Stimulated activated CD8-positive, alpha-beta memory T cell treated with anti-CD3 and anti-CD28 coated beads, Interleukin-7, amount 100 ng/mL, for 48 hours (primary cell): ENCODE measurements at places on chromosomes 3 and 15.

GRCh38 chr15:58734859-58735258 lies 14.6 kb downstream of the ADAM10 start:
- DNase-seq: no peak

DNA sequence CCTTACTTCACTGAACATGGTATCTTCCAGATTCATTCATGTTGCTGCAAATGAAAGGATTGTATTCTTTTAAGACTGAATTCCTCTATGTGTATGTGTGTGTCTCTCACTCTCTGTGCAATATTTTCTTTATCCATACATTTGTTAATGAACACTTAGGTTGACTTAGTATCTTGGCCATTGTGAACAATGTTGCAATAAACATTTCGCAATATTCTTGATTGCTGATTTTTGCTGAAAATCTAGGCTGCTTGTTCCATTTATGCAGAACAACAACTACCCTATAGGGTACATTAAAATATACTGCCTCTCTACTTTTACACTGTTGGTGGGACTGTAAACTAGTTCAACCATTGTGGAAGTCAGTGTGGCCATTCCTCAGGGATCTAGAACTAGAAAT lies 732.4 kb downstream of the CADM2 start:
- no peak for DNase-seq

- DNase-seq: no peak
Measured at GRCh38 chr15:74954515-74954914, 2.1 kb downstream of the RPP25 start.

GRCh38 chr3:40086890-40087883 lies 222.3 kb upstream of the EIF1B start:
- no peak for DNase-seq

- no peak for DNase-seq
Measured at GRCh38 chr3:35908366-35909232, 269.3 kb downstream of the ARPP21 start.

DNA sequence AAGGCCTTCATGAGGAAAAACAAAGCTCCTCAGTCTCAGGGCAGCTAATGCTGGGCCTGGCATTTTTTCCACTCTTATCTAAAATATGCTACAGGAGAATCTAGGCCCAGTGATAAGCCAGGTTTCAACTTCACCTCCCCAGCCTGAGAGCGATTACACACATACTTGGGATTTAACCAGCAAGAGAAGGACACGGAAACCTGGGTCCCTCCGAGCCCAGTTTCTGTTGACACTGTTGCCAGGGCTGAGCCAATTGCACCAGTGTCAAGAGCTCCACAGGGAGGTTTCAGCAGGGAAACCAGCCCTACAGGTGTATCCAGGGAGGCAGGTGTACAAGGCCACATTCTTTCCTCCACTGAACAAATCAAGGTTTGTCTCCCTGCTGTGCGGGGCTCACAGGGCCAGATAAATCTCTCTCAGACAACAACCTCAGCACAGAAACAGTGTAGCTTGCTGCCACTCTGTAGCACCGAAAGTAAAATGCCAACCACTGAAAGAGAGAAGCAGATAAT lies 85.4 kb downstream of the MAGI1 start:
- no peak for DNase-seq

GRCh38 chr15:84616235-84616634 lies 15.4 kb downstream of the ZSCAN2 start:
- no peak for DNase-seq

DNA sequence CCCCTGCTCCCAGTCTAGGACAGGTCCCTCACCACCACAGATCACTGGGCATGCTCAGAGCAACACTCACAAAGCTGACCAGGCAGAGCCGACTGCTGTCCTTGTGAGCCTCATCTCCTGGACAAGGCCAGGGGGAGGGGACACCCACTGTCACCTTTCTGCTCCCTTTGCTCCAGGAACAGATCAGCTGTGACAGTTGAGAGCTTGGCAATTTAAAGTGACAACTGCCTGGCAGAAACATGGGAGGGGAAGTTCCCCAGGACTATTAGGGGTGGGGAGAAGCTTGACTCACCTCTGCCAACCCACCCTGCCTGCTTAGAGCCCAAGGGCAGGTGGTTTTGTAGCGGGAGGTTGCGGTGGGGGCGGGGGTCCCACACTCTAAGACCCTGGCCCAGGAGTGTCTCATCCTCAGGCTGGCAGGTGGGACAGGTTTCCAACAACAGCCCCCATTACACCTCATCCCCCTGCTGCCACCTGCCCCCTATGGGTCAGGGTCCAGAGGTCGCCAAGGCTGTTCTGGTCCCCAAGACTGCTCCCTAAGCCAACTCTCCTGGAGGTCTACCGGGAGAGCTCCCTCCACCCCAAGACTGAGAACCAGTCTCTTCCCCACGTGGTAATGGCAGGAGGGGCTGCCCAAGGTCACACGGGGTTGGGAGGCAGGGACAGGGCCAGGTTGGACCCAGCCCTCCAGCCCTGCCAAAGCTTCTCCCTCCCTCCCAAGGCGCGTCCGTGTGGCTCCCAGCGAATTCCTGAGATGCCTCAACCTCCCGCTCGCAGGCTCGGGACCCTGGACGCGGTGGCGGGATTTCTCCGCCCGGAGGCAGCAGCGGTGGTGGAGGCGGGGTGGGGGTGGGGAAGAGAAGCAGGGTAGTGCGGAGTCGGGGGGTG lies 80.4 kb downstream of the IQSEC1 start:
- DNase-seq: no peak

DNA sequence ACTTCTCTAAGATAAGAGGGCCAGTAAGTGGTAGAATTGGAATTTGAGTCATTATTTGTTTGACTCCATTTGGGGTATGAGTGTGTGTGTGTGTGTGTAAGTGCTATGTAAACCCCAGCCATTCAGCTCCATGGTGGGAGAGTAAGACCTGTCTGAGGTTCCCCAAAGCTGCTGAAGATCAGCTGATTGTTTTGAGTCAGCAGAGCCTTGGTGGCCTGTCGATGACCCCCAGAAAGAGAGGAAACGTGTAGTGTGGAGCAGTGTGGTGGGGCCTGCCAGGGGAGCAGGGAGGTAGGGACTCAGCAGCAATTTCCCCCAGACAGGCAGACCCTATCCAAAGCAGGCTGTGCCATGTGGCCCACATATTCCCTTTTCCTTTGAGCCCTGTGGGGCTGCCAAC lies 5.3 kb downstream of the DVL3 start:
- no peak for DNase-seq

- peak; percentile 43 for DNase-seq
Measured at GRCh38 chr15:58227706-58228543, 89.7 kb downstream of the AQP9 start.

DNA sequence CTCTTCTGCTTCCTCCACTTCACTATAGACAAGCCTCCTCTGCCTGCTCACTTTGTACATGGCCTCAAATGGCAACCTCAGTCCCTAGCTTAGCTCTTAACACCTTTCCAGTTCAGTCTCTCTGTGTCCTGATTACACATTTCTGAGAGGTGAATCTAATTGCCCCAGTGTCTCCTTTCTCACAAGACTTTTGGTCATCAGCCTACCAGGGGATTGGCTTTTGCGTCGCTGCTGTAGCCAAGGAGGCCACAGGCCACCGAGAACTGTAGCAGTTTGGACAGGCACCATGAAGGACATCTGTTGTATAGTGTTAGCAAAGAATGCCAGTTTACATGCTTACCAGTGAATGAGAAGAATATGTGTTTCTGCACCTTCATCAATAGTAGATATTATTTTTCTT lies 8.5 kb downstream of the IREB2 start:
- no peak for DNase-seq

DNA sequence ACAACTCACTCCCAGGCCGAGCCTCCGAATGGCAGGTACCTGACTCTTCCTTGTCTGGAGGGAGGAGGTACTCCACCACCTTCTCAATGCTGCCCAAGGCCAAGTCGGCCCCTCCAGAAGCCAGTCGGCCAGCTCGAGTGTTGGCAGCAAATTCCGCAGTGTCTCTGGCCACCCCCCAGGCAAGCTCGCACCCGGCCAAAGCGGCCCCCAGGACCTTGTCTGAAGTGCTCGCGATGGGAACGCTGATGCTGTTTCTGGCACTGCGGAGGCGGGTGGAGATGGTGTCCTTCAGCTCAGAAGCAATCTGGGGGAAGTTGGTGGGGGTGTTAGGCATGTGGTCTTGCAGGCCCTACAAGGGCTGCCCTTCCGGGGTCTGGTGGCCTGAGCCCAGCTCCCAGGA lies 9.2 kb downstream of the PLIN1 start:
- DNase-seq: no peak

DNA sequence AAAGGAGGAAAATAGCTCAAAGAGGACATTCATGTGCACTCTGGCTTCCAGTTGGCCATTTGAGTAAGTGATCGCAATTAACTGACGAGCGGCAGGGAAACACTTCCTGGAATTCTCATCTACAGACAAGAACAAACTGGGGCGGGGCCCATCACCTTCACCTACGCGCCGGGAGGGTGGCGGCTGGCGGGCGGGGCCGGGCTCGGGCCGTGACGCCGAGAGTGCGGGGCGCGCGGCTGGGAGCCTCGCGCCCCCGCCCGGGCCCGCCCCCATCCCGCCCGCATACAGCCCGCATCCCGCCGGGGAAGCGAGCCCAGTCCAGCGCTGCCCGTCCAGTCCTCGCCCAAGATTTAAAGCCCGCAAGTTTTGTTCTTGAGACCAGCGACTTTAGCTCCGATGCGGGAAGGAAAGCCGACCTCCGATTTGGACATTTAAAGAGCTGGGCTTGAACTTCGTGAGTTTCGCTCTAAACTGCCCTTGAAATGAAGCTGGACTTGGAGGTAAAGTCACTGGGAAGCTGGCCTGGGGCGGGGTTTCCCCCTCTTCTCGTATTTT lies at the start of gene B3GNT5:
Gene B3GNT5, plus strand, starts transcription at position 281 of the 555 bp plus-strand sequence. CDS start 16,546 bp downstream, outside the sequence.
- DNase-seq: no peak

GRCh38 chr15:80618685-80619400 lies 76.3 kb upstream of the ABHD17C start:
- no peak for DNase-seq
